Thoracic aorta (tissue), 2 donors: ENCODE measurements at places on chromosomes 7 and 10. TPM values are rescaled to one million over a fixed set of nuclear protein-coding genes. Genes with fewer than 3 reads are reported as not detected.

The LIPK gene
- total RNA-seq, result not detected

The GHRHR gene
- total RNA-seq, result not detected

The SH2B2 gene
- total RNA-seq, result 10.0 TPM

The OR13A1 gene
- total RNA-seq, result not detected

The AKR1D1 gene
- total RNA-seq, result not detected

The ASZ1 gene
- total RNA-seq, result not detected

The C7orf57 gene
- total RNA-seq, result not detected

The MAGI2 gene
- total RNA-seq, result 31.8 TPM

The LRRC18 gene
- not detected for total RNA-seq

The CFAP46 gene
- not detected for total RNA-seq

The CALHM2 gene
- 113 TPM for total RNA-seq

The TRIM74 gene
- not detected for total RNA-seq

The PHYHIPL gene
- total RNA-seq, result 2.6 TPM

The OR6V1 gene
- total RNA-seq, result not detected
